ENCODE measurements at places on chromosomes 12 and 14.

DNA sequence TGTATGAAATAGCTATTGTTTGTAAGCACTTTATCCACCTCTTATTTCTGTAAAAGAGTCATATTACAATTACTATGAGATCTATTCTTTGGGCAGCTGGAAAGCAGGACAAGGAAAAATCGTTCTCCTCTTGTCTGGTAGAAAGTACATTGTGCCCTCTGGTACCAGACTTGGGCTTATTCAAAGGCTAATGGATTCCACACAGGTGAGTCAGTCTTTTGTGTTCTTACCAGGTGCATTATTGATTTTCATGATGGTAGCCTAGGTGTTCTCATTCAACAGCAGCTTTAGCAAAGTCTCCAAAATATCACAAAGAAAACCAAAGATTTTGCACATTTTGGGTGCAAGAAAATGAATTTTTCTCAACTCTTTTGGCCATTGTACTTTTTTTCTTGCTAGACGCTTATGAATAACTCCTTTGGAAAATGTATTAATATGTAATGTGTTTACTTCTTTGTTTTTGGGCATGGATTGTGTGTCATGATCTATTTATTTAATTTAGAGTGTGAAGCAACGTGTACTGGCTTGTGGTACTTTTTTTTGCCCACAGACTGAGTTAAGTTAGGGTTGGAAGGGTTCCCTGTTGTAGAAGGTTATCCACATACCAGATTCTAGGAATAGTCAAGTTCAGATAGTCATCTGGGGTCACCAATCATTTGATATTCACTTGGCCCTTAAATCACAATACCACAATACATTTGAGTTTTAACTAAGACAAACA is 26.2 kb downstream of the MNAT1 start:
- DNase-seq: no peak

DNA sequence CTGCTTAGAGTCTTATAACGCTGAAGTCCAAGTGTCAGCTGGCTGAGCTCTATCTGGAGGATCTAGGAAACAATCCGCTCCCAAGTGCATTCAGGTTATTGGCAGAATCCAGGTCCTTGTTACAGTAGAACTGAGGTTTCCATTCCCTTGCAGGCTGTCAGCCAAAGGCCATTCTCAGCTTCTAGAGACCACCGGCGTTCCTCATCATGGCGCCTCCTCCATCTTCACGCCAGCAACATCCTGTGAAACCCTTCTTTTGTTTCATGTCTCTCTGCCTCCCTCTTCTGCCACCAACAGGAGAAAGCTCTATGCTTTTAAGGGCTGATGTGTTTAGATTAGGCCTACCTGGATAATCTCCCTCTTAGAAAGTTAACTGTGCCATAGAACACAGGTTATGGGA is 133.0 kb upstream of the RASSF8 start:
- no peak for DNase-seq

DNA sequence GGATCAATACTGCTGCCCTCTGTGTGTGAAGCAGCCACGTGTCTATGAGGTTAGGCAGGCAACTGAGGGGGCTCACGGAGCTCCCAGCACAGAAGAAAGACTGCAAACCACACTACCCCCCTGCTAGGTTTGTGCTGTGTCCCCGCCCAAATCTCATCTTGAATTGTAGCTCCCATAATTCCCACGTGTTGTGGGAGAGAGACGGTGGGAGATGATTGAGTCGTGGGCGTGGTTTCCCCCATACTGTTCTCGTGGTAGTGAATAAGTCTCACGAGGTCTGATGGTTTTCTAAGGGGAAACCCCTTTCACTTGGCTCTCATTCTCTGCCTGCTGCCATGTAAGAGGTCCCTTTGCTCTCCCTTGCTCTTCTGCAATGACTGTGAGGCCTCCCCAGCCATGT is 68.6 kb downstream of the ACTN1 start:
- no peak for DNase-seq

DNA sequence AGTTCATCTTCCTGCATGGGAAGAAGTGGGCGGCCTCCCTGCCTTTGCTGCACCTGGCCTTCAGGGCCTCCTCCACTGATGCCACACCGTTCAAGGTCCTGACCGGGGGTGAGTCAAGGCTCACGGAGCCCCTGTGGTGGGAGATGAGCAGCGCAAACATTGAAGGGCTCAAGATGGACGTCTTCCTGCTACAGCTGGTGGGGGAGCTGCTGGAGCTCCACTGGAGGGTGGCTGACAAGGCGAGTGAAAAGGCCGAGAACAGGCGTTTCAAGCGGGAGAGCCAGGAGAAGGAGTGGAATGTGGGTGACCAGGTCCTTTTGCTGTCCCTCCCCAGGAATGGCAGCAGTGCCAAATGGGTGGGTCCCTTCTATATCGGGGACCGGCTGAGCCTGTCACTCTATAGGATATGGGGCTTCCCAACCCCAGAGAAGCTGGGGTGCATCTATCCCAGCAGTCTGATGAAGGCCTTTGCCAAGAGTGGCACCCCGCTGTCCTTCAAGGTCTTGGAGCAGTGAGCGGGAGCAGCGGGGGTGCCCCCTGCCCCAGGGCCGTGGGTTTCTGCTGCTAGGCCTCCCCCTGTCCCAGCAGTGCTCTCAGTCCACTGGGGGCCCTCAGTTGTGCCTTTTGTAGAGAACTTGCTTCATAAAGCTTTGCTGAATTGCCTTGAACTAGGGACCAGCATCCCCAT is 12.4 kb downstream of the CBLN3 start:
- DNase-seq: no peak

- DNase-seq: no peak
These were observed 230.7 kb upstream of the SYT10 start for GRCh38 chr12:33670284-33670683.

- DNase-seq: peak; percentile 40
These were observed 1.1 kb downstream of the SAV1 start for GRCh38 chr14:50666772-50667683.

DNA sequence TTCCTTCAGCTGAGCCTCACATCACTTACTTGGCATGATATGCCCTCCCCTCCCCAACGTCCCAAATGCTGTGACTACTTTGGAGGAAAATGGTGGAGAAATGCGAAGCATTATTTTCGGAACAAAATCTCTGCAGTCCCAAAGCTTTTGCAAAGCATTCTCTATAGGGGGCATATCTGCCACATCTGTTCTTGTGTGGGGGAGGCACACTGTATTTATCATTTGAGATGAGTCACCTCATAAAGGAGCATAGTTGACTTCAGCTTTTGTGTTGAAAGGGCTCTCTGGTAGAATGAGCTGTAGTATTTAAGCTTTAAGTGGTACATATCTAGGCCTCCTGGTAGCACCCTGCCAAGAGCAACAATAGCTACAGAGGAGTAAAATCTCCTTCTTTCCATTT is 447.5 kb downstream of the ADAMTS20 start:
- no peak for DNase-seq

GRCh38 chr12:79921786-79922185 is 13.1 kb downstream of the PPP1R12A start:
- DNase-seq: no peak

DNA sequence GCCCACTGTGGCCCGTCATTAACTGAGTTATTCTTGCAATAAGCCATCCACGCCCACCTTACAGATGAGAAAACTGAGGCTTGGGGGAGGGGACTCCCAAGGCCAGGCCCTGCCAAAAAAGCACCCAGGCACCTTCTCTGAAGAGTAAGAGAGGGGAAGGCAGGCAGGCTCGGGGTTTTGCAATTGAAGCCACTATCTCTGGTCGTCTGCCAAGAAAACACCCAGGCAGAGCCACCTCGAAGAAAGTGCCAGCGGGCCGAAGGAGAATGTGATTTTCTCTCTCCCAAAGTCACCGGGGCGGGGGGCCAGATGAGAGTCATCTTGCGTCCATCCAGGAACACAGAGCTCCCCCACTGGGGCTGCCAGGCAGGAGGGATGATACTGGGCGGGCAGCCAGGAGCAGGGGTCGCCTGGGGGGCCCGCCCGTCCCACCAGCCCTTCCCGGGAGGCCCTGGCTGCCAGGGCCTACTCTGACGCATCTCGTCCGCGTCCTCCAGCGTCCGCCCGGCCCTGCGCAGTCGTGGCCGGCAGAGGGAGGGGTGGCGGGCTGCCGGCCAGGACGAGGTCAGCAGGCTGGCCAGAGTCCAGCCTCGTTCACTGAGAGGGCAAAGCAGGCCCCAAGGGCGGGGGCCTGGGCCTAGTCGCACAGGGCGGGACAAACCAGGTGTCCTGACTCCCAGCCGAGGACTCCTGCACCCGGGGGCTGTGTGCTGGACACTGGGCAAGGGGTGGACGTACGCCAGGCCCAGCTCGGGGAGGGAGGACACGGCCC is 74.3 kb downstream of the RFLNA start:
- peak; percentile 95 for DNase-seq

DNA sequence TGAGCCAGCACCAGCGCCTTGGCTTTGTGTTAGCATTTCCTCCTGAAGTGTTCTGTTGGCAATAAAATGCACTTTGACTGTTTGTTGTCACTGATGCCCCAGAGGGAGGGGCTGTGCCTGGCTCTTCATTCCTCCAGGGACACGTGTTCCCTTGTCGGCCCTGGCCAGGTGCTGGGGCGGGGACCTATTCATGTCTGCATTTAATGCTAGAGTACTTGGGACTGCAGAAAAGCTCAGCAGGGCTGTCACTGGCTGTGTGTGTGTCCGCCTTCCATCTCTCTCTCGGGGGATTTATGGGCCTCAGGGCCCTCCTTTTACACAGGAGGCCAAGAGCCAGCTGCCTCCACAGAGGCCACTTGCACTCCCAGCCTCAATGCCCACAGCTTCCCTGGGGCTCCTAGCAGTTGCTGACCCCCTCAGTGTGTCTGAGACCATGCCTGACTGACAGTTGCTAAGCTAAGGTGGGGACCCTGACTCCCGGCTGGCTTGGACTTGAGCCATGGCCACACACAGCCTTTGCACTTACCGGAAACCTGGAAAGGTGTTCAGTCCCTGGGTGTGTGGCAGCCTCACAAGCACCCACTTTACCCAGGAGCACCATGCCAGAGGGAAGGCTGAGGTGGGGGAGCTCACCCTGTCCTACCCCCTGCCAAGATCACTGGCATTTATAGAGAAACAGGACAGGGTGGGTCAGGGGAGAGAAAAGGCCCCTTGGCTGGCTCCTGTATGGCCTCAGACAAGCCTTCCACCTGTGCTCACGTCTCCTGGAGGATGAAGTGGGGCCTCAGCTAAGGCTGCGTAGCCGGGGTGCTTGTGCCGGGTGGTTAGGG is 27.8 kb downstream of the HIP1R start:
- no peak for DNase-seq

Data from AG20443 (cell line).